ENCODE measurements at places on chromosomes 3 and 15. TPM values are rescaled to one million over a fixed set of nuclear protein-coding genes. Genes with fewer than 3 reads are reported as not detected.

Gene CD200R1
- 0.59 TPM for total RNA-seq

Gene INTS14
- 17.2 TPM for total RNA-seq

Gene KLF15
- total RNA-seq, result 90.3 TPM

Gene SIN3A
- 10.0 TPM for total RNA-seq

Gene TGM5
- not detected for total RNA-seq

Gene CTXN2
- total RNA-seq, result not detected

Gene SI
- total RNA-seq, result not detected

Gene EPHA6
- not detected for total RNA-seq

Gene CYP1A2
- total RNA-seq, result 146 TPM

Gene ITPKA
- 0.90 TPM for total RNA-seq

Gene MYRIP
- total RNA-seq, result 20.9 TPM

Gene GOLGB1
- total RNA-seq, result 28.4 TPM

Gene HIGD2B
- 0.24 TPM for total RNA-seq

Gene ZPLD1
- 0.04 TPM for total RNA-seq

Gene LOXL1
- 1.1 TPM for total RNA-seq

Gene OIP5
- total RNA-seq, result 1.1 TPM

Gene NTRK3
- 0.59 TPM for total RNA-seq

Gene CAMK2N2
- total RNA-seq, result 0.21 TPM

Gene FEZF2
- total RNA-seq, result not detected

Gene CPB1
- total RNA-seq, result not detected

Gene RETNLB
- not detected for total RNA-seq

Gene CDC25A
- total RNA-seq, result 0.71 TPM

Gene KY
- not detected for total RNA-seq

Gene C3orf22
- total RNA-seq, result not detected

Gene CLRN1
- not detected for total RNA-seq

Gene IGF1R
- total RNA-seq, result 3.6 TPM

Gene GOLGA6L7
- not detected for total RNA-seq

Gene ANKUB1
- total RNA-seq, result not detected

Gene RASGRP1
- total RNA-seq, result 0.12 TPM

Gene ISG20
- 6.3 TPM for total RNA-seq

Measured in right lobe of liver (tissue), 6 donors.